Gastroesophageal sphincter (tissue), 4 donors: ENCODE measurements at places on chromosomes 1 and 21. TPM values are rescaled to one million over a fixed set of nuclear protein-coding genes. Genes with fewer than 3 reads are reported as not detected.

The OLFM3 gene
- total RNA-seq: 0.27 TPM

The DIO1 gene
- total RNA-seq: not detected

The MGST3 gene
- total RNA-seq: 234 TPM

The CATSPERE gene
- 2.3 TPM for total RNA-seq

The TIMM17A gene
- total RNA-seq: 37.8 TPM

The CHD5 gene
- 5.4 TPM for total RNA-seq

The IPO9 gene
- 21.6 TPM for total RNA-seq

The C1orf141 gene
- total RNA-seq: not detected

The C1QA gene
- 116 TPM for total RNA-seq

The HTR1D gene
- not detected for total RNA-seq

The AMY1A gene
- not detected for total RNA-seq

The FAM163A gene
- not detected for total RNA-seq

The FCGR2B gene
- total RNA-seq: 29.2 TPM

The RGS18 gene
- 3.6 TPM for total RNA-seq

The EDN2 gene
- not detected for total RNA-seq

The CNN3 gene
- 193 TPM for total RNA-seq

The ADAMTS4 gene
- 3.7 TPM for total RNA-seq

The HDAC1 gene
- 59.6 TPM for total RNA-seq

The TDRKH gene
- 4.4 TPM for total RNA-seq

The DMRTA2 gene
- not detected for total RNA-seq

The SYTL1 gene
- 0.81 TPM for total RNA-seq

The PYHIN1 gene
- 1.2 TPM for total RNA-seq

The ADAM30 gene
- total RNA-seq: not detected

The RNU1-3 gene
- total RNA-seq: under 0.01 TPM

The EFHD2 gene
- total RNA-seq: 26.3 TPM

The OR14K1 gene
- not detected for total RNA-seq

The ADGRB2 gene
- 1.7 TPM for total RNA-seq

The MUL1 gene
- 26.5 TPM for total RNA-seq

The CACNA1S gene
- total RNA-seq: not detected

The CYP4X1 gene
- total RNA-seq: 3.1 TPM

The C1orf185 gene
- not detected for total RNA-seq

The TP53BP2 gene
- 30.0 TPM for total RNA-seq

The C4BPA gene
- not detected for total RNA-seq

The GBP1 gene
- 14.9 TPM for total RNA-seq

The TARBP1 gene
- total RNA-seq: 8.7 TPM

The EPS8L3 gene
- total RNA-seq: not detected

The DENND2C gene
- 5.3 TPM for total RNA-seq

The RGS8 gene
- not detected for total RNA-seq

The CELA3A gene
- total RNA-seq: not detected

The WDR64 gene
- not detected for total RNA-seq

The KIF17 gene
- total RNA-seq: 0.47 TPM

The CACHD1 gene
- total RNA-seq: 20.1 TPM

The LRRC38 gene
- total RNA-seq: not detected

The GJB5 gene
- not detected for total RNA-seq

The CADM3 gene
- total RNA-seq: 15.5 TPM

The DSCAM gene
- not detected for total RNA-seq
